ENCODE measurements at places on chromosomes 6 and 20.

GRCh38 chr6:35754452-35755277 lies 17.8 kb downstream of the ARMC12 start:
- DNase-seq: no peak

GRCh38 chr20:34941226-34941625 lies 14.4 kb downstream of the GSS start:
- no peak for DNase-seq

- no peak for DNase-seq
These were observed 106.5 kb downstream of the ATP9A start for GRCh38 chr20:51661609-51662178.

GRCh38 chr6:133749427-133749826 lies 139.5 kb upstream of the TCF21 start:
- DNase-seq: no peak

DNA sequence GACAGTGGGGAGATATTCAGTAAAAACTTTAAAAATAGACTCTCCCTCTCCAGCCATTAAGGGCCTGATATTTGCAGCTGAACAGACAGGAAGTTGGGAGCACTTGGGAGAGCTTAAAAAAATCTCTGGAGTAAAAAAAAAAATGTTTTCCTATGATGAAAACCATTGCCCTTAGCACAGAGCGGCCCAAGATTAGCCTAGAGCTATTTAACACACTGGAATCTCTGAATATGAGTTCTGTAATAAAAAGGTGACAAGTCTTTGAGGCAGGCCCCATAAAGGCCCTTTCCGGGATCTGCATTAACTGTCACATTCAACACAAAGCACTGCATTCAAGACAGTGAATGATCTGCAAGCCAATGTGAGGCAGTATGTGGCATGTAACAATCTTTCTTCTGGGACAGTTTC lies 393.7 kb downstream of the ZFAND3 start:
- no peak for DNase-seq

GRCh38 chr20:59120919-59121318 lies 42.7 kb upstream of the ZNF831 start:
- no peak for DNase-seq

GRCh38 chr6:55399351-55399750 lies 72.1 kb downstream of the GFRAL start:
- no peak for DNase-seq

- no peak for DNase-seq
These were observed 78.1 kb downstream of the GRM4 start for GRCh38 chr6:34067814-34068213.

DNA sequence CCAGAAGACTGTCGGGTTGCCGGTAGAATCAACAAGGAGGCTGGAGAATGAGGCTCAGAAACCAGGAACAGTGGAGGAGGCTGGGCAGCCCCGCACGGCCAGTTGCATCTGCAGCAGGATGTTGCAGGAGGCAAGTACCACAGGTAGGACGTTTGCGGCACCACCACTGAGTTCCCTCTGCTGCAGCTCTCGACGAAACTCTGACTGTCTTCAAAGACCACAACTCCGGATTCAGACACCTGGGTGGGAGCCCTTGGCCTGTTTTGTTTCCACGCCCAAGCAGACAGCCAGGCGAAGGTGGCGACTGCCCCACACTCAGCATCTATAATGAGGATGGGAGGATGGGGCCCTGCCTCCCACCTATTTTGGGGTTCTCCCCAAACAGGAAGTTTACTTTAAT lies 218.2 kb downstream of the ZDHHC14 start:
- no peak for DNase-seq

DNA sequence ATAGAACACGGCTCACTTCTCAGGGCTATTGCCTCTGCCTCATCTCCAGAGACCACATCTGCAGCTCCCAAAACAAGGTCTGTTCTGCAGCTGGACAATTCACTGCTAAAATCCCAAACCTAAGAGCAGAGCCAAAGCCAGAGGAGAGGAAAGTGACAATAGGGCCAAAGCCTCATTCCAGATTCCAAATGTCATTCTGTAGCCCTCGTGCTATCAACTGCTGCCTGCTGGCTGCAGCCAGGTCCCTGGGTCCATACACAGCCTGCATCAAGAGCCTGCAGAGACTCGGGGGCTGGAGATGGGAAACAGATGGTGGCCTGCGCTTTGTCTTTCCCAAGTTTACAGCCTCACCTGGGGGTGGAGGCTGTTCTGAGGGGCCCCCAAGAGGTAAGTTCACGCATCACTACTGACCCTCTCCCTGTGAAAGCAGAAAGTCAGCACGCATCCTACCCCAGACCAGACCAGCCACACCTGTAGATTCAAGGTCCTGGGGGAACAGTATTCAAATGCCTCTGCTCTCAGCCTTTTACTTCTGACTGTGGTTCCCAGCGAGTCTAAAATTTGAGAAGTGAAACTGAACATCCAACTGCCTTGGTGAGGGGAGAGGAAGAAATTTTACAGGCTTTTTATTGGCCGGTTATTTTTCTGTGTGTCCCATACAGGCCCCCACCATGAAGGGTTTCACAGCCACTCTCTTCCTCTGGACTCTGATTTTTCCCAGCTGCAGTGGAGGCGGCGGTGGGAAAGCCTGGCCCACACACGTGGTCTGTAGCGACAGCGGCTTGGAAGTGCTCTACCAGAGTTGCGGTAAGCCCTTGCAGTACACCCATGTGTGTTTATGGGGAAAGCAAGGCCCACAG lies at the start of gene LY86:
LY86 (plus strand) TSS at position 657 of the 860 bp plus-strand sequence; CDS start at position 672, 15 bp downstream.
- DNase-seq: peak; percentile 86

GRCh38 chr20:33836277-33836676 lies 25.1 kb downstream of the CHMP4B start:
- DNase-seq: no peak

- DNase-seq: no peak
These were observed 5.5 kb downstream of the TCF19 start for GRCh38 chr6:31163922-31164321.

GRCh38 chr6:52016915-52017748 lies 70.3 kb downstream of the PKHD1 start:
- DNase-seq: no peak

- DNase-seq: no peak
These were observed 592.7 kb upstream of the NRSN1 start for GRCh38 chr6:23533311-23533710.

DNA sequence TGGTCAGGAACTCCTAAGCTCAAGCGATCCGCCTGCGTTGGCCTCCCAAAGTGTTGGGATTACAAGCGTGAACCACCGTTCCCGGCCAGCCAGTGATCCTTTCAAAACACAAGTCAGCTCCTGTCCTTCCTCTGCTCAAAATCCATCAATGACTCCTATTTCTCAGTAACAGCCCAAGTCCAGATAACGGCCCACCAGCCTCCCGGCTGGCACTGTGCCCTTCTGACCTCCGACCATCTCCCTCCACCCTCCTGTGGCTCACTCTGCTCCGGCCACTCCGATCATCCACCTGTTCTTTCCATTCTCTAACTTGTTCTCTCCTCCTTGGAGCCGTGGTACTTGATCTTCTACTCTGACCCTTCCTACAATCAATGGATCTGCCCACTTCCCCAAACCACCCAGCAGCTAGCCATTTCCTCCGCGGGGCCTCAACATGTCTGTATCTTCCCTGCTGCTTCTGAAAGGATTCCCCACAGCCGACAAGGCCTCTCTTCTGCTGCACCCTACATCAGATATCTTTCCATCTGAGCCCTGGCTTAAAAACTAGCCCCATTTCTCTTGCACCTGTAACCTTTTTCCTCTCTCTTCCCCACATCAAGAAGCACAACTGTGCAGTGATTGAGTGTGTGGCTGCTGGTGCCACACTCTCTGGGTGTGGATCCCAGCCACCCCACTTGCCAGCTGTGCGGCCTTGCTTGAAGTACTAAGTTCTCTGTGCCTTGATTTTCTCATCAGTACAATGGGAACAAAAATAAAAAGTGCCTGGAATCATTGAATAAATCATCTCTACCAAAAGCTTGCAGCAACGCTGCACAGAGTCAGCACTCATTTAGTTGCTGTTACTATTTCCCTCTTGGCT lies 6.1 kb upstream of the ZMYND8 start:
- no peak for DNase-seq

GRCh38 chr6:166745801-166746668 lies 119.0 kb upstream of the RPS6KA2 start:
- DNase-seq: no peak

- DNase-seq: no peak
These were observed 356.8 kb downstream of the TAF4 start for GRCh38 chr20:61708891-61709290.

- peak; percentile 16 for DNase-seq
These were observed 155.1 kb upstream of the ENPP5 start for GRCh38 chr6:46325561-46326530.

GRCh38 chr6:166764473-166765233 lies 137.6 kb upstream of the RPS6KA2 start:
- no peak for DNase-seq

DNA sequence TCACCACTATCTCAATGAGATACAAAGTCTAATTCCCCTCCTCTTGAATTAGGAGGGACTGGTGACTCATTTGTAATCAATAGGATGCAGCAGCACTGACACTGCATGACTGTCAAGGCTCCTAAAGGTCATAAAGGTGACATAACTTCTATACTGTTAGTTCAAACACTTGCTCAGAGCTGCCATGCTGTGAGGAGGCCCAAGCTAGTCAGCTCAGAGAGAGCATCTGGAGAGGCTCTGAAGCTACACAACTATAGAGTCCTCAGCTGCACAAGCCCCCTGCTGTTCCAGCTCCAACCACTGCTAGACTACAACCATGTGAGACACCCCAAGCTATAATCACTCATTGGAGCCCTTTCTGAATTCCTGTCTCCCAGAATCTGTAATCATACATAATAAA lies 17.0 kb upstream of the HEY2 start:
- DNase-seq: no peak

DNA sequence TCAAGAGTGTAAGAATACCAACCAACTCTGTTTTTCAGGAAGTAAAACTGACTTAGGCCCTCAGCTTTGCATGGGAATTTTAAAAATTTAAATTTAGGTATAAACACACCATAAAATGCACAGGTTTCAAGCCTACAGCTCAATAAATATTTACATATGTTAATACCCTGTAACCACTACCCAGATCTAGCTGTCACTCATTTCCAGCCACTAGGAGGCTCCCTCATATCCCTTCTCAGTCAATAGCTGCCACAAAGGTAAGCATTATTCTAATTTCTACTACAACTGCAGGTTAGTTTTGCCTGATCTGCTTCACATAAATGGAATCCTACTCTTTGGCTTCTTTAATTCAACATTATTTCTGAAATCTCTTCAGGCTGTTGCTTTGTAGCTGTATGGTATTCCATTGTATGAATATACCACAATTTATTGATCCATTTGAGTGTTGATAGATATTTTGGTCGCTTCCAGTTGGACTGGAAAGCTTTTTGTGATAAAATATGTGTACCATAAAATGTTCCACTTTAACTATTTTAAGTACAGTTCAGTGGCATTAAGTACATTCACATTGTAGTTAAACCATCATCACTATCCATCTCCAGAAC lies 32.5 kb upstream of the MEI4 start:
- DNase-seq: no peak

- DNase-seq: peak; percentile 89
These were observed 31.2 kb upstream of the RALGAPA2 start for GRCh38 chr20:20743511-20744169.

GRCh38 chr6:841569-841968 lies 148.6 kb upstream of the EXOC2 start:
- DNase-seq: no peak

DNA sequence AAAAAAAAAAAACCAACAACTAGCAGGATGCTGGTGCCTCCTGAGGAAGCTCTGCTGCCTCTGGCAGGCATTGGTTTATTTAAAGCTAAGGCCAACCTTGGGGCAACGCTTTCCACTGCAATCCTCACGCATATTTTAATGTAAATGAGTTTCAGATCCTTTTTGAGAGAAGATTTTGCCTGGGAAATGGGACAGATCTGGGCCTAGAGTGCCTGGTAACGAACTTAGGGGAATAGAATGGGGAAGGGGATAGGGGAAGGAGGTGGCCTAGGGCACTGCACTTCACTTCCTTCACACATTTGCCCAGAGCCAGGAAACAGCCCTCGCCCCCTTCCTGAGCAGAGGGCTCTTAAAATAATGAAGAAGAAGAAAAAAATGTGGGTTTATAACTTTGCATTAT lies 132.7 kb upstream of the TMEM170B start:
- DNase-seq: no peak

- peak; percentile 87 for DNase-seq
These were observed at the start of gene PLAGL1 for GRCh38 chr6:144008120-144008811. PLAGL1 (minus strand) TSS chr6:144008259; CDS start chr6:143948136, 60,123 bp downstream.

GRCh38 chr6:129641344-129641743 lies 68.6 kb downstream of the ARHGAP18 start:
- DNase-seq: no peak

- peak; percentile 20 for DNase-seq
These were observed 15.4 kb downstream of the C6orf141 start for GRCh38 chr6:49565855-49566254.

DNA sequence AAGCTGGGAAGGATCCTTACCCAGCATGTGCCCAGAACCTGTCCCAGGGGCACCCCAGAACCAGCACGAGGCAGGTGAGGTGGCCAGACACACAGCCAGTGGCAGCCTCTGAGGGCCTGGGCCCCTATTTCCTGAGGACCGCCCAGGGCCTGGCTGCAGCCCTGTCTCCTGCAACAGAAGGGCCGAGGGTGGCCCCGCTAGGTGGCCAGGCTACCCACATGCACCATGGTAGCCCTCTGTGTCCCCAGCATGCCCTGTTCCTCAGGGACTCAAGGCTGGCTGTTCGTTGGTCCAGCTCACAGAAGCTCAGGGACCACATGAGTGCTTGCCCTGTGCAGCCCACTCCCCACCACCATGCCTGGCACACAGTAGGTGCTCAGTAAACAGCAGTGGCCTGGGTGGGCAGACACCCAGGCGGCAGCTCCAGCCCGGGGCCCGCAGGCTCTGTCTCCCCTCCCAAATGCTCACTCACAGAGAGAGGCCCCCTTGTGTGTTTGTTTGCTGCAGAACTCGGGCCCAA lies 8.2 kb downstream of the HRH3 start:
- DNase-seq: no peak

GRCh38 chr6:113809826-113810225 lies 47.3 kb upstream of the MARCKS start:
- no peak for DNase-seq

- DNase-seq: no peak
These were observed 109.7 kb downstream of the DST start for GRCh38 chr6:56532766-56533551.

GRCh38 chr6:122530440-122531046 lies 58.9 kb upstream of the SERINC1 start:
- DNase-seq: peak; percentile 39

DNA sequence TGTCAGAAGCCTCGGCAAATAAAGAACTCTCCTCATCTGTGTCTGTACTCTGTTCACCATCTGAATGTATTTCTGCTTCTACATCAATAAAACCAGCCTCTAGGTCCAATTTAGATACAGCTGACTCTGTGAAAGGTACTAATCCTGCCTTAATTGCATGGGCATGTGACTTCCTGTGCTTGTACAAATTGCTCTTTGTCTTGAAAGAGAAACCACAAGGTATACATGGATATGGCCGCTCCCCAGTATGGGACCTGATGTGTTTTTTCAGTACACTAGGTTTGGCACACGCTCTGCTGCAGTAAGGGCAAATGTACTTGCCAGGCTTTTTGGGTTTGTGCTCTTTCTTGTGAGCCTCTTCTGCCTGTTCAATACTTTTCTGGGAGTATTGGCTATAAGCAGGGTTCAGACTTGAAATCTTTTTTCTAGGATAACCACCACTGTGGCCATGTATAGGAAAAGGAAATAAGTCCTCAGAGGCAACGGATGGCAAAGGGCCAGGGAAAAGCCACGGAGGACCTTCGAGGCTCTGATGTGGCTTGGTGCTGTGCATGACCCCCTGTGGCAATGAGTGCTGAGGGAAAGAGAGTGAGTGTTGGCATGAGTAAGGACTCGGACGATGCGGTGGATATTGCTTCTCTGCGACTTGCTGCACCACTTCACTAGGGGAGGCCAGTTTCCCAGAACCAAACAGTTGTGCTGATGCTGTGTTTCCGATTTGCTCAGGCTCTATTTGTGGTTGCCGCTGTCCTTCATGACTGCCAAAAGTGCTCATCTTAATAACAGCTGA lies 170.9 kb downstream of the HIVEP2 start:
- DNase-seq: peak; percentile 35
